ENCODE measurements at places on chromosomes 3 and 15. TPM values are rescaled to one million over a fixed set of nuclear protein-coding genes. Genes with fewer than 3 reads are reported as not detected.

Gene ETFA
- 178 TPM for polyA plus RNA-seq

Gene SELENOT
- 549 TPM for polyA plus RNA-seq

Gene PAQR9
- not detected for polyA plus RNA-seq

Gene GHRL
- polyA plus RNA-seq, result 7.0 TPM

Gene CEP19
- 2.7 TPM for polyA plus RNA-seq

Gene PCOLCE2
- not detected for polyA plus RNA-seq

Gene MOBP
- polyA plus RNA-seq, result not detected

Gene ZWILCH
- polyA plus RNA-seq, result 2.4 TPM

Gene C3orf52
- polyA plus RNA-seq, result not detected

Gene ARHGAP11A
- polyA plus RNA-seq, result 1.6 TPM

Gene PLD1
- polyA plus RNA-seq, result 5.8 TPM

Gene OXTR
- polyA plus RNA-seq, result not detected

Gene ANKRD34C
- not detected for polyA plus RNA-seq

Gene SLC22A14
- not detected for polyA plus RNA-seq

Gene MAGI1
- not detected for polyA plus RNA-seq

Gene FMN1
- polyA plus RNA-seq, result 0.34 TPM

Gene CD200
- not detected for polyA plus RNA-seq

Gene PTPN9
- 21.1 TPM for polyA plus RNA-seq

Gene MFGE8
- not detected for polyA plus RNA-seq

Gene TEX9
- polyA plus RNA-seq, result not detected

Gene TNNC1
- not detected for polyA plus RNA-seq

Gene ST8SIA2
- not detected for polyA plus RNA-seq

Gene NDUFAF3
- 88.8 TPM for polyA plus RNA-seq

Gene TMC3
- not detected for polyA plus RNA-seq

Gene GOLGA6L7
- not detected for polyA plus RNA-seq

Gene GOLGA8R
- polyA plus RNA-seq, result not detected

Gene SYNPR
- not detected for polyA plus RNA-seq

Gene RARB
- polyA plus RNA-seq, result not detected

Gene GPR27
- 5.7 TPM for polyA plus RNA-seq

Gene CCDC191
- 0.93 TPM for polyA plus RNA-seq

Gene PLSCR2
- not detected for polyA plus RNA-seq

Gene UROC1
- not detected for polyA plus RNA-seq

Gene XCR1
- polyA plus RNA-seq, result 0.05 TPM

Gene TLR9
- polyA plus RNA-seq, result not detected

Gene ITPKA
- polyA plus RNA-seq, result 0.14 TPM

Gene CPNE9
- not detected for polyA plus RNA-seq

Gene SLC41A3
- 13.6 TPM for polyA plus RNA-seq

Gene GP5
- 0.12 TPM for polyA plus RNA-seq

Gene TM4SF18
- polyA plus RNA-seq, result not detected

Gene ONECUT1
- not detected for polyA plus RNA-seq

Gene SNX33
- polyA plus RNA-seq, result 4.8 TPM

Gene IL5RA
- polyA plus RNA-seq, result not detected

All from CD14-positive monocyte (primary cell).